ENCODE measurements at places on chromosomes 16 and 17.

DNA sequence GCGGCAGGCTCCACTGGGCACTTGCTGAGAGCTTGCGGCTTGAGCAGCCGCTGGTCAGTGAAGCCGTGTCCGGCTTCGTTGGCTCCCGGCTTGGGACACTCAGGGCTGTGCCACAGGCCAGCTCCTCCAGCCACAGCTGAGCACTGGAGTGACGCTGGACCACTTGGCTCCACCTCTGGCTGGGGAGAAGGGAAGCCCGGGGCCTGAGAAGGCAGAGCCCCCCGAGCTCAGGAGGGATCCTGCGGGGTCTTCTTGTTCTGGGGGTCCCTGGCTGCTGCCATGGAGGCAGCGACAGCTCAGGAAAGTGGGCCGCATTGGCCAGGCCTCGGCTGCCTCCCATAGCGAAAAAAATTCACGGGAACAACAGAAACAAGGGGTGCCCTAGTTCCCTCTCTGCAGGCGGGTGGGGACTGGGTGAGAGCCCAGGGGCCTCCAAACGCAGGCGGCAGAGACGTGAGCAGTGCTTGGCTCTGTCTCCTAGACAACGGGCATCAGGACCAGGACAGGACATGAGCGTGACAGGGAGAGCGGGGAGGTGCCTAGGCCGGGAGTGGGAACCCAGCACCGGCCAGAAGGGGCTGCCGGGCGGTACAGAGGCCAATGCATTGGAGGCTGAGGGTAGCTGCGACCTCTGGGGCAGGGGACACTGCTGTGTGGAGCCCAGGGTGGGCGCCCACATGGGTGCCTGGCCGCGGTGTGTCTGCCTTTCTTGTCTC, 37.7 kb downstream of the SLC7A5 start:
- DNase-seq, result no peak

DNA sequence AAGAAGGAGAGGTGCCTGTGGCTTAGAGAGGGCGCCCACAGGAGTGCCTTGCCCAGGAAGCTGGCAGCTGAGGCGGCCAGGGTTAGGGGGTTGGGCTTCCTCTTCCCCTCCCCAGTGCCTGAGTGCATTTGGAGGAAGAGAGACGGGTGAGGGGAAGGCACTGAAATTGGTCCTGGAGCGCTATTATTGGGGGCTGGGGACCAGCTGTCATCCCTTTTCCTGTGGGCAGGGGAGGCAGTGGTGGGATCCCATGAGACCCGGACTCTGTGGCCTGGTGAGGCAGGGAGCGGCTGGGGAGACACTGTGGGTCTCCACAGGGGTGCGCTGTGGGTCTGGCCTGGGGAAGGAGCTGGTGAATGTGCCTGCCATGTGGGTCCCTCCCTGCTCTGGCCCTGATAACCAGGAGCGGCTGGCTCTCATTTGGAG, 259.7 kb downstream of the SEC14L1 start:
- DNase-seq, result no peak

DNA sequence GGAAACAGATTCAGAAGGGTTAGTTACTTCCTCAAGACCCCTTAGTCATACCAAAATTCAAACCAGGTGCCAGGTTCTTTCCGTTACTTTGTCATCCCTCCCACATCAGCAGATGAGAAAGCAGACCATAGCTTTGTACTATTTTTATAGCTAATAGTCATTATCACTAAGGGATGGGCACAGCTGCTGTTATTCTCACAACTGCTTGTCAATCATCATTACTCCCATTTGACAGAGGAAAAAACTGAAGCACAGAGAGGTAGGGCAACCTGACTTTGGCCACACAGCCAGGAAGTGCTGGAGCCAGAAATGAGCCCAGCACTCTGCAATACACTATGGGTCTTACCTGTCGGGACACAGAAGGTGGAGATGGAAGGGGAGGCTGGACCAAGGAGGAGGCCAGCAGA, 30.0 kb downstream of the TEKT5 start:
- DNase-seq, result no peak

- DNase-seq, result no peak
Measured at GRCh38 chr16:9362050-9362449, 270.6 kb downstream of the HAPSTR1 start.

GRCh38 chr17:34254146-34254545, 939 bp upstream of the CCL2 start:
- no peak for DNase-seq

- DNase-seq, result no peak
Measured at GRCh38 chr17:42855048-42855596, 4.1 kb downstream of the AOC3 start.

DNA sequence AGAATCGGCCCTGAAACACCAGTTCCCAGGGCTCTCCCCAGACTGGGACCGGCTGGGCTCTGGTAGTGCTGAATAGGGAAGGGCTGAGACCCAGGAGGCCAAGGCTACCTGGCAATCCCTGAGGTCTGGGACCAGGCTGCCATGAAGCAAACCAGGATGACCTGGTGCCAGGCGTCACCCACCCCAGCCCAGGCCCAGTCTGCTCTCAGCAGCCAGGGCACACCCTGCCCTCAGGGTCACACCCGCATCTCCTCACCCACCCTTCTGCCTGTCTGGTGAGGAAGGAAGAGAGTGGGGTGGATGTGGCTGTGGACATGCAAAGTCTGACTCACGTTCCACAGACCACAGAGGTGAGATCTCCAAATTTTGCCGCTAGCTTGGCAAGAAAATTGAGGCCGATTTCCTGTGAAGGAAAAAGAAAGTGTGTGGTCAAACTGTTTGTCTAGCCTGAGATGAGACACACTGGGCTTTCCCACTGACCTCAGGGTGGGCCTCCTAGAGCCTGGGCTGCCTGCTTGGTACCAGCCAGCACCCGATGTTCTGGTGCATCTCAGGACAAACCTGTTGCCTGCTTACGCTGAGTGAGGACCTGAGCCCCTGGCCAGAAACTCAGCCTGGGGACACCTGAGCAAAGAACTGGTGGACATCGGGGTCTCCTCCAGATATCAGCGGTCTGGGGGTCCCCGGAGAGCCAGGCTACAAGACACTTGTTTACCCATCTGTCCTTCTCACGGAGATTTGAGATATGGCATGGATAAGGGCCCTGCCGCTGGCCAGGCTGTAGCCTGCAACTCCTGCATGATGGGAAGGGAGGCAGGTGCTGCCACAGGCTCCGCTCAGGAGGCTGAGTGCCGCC, 6.3 kb upstream of the RAB37 start:
- DNase-seq, result no peak

DNA sequence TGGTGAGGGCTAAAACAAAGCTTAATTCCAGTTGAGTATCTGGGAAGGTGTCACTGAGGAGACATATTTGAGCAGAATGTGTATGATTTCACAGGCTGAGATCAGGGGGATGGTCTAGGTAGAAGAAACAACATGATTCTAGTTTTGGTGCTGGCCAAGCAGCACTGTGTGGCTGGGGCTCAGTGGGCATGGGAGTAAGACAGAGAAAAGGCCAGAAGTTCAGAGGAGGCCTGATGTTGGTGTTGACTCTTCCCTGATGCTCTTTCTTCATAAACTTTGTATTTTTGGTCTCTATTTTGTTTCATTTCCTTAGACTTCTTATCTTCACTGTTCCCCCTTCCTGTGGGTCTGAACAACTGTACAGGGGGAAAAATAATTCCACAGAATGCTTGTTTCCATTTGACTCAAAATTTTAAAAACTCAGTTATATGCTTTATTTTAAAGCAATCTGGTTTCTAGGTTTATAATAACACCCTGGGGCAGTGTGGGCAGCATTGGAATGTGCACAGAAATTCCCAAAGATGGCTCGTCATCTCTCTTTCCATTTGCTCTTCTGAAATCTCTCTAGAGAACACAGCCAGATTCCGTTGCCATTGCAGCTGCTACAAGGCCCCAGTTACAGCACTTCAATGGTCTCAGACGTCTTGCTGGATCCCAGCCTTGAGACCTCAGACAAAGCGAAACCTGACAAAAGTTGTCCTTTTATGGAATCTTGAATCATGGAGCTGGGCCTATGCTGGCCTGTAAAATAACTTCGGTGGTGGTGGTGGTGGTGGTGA, 68.3 kb downstream of the SNX11 start:
- DNase-seq, result no peak

DNA sequence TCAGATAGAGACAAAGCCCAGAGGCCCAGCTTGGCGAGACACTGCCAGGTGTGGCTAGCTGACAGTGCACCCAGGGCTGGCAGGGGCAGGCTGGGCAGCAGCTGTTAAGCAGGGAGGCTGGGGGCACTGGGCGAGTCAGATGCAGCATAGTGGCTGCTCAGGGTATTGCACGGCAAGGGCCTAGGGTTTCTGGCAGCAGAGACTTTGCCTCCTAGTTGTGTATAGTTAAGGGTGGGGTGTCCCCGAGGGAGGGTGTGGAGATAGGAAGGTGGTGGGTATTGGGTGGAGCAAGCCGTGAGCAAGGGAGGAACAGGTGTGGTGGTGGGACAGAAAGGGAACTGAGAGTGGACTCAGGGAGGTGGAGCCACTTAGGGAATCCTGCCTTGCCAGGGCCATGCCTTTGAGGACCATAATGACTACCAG, 66.0 kb downstream of the SMPD3 start:
- DNase-seq, result no peak

DNA sequence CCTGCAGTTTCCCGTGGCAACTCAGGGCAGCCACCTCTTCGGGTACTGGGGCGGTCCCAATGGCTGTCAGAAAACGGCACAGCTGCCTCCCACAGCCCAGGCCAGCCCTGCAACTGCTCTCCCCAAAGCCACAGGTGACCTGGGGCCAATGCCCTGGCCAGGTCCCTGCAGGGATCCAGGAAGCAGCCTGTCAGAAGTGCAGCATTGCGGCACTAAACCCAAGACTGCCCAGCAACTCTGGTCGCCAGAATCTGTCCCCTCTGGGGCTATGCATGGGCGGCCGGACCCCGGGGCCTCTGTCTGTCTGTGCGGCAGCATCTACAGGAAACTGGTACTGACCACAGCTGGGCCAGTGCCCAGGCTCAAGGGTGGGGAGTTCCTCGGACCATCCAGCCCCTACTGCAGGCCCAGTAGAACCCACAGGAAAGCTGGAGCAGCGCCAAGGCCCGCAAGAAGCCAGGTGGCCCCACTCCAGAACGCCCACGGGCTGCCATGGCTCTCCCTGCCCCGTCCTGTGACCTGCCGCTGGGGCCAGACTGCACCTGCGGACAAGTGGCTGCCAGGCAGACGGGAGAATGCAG, 5.5 kb downstream of the CYBC1 start:
- DNase-seq, result no peak

DNA sequence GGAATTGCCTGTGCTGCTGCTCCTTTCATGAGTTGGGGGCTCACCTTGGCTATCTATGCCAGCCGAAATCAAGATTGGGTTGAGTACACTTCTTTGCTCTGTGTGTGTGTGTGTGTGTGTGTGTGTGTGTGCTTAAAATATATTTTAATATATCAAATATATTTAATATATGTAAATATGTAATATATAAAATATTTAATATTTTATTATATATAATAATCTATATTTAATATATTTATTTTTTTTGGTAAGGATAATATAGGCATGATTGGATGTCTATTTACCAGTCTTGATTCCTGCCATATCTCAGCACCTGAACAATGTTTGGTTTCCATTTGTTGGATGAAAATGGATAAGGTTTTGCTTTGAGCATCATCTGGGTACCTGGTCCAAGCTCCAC, 399.3 kb downstream of the CA10 start:
- DNase-seq, result no peak

DNA sequence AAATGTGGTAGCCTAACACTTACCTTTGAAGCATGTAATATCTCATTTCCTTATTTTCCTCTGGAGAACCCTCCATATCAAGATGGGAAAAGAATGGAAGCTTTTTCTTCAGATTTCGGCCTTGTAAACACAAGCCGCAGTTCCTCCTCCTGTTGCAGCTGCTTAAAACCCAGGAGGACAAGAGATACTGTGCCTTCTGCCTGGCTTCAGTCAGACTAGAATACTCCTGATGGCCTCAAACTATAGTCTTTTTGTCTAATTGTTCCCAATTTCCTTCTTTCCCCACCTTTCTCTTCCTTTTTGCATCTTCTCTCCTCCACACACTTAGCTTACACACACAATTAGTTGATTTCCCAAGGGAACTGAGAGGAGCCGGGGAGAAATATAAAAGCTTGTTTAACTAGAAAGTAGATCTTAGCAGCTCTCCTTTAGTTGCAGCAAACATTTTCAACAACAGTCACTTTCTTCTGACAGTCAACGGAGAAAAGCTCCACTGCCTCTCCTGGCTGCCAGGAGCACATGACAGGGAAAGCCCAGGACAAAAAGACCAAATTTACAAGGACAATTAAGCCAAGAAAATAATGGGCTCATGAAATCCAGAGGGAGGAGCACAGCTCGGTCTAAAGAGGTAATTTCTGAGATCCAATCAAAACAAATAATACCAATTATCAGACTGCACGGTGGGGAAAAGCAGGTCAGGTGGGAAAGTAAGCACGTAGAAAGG, 76.4 kb upstream of the C17orf78 start:
- DNase-seq, result peak; percentile 8

- no peak for DNase-seq
Measured at GRCh38 chr16:82042846-82043245, 7.8 kb downstream of the HSD17B2 start.

- no peak for DNase-seq
Measured at GRCh38 chr17:59366773-59367656, 35.6 kb downstream of the YPEL2 start.

All from NCI-H1417 (cell line).